ENCODE measurements at places on chromosomes 11 and 22.
A peak's percentile ranks its signal among the peaks of the same experiment; 100 is the strongest.

DNA sequence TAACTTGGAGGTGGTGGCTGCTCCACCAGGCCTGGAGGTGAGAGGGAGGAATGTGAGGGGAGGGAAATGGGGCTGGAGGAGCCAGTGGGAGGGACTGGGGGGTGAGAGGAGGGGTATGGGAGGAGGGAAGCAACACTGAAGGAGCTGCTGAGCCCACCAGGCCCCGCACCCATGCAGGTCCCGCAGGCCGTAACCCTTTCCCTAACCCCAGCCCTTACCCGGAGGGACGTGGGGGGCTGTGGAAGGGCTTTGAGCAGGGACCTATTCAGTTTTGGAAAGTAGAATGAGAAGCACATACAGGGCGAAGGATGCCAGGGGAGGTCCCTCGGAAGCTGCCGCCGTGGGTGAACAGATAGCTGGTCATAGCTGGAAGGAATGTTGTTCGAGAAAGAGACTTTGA, 33.9 kb upstream of the CRYBB3 start:
- DNase-seq, result no peak

DNA sequence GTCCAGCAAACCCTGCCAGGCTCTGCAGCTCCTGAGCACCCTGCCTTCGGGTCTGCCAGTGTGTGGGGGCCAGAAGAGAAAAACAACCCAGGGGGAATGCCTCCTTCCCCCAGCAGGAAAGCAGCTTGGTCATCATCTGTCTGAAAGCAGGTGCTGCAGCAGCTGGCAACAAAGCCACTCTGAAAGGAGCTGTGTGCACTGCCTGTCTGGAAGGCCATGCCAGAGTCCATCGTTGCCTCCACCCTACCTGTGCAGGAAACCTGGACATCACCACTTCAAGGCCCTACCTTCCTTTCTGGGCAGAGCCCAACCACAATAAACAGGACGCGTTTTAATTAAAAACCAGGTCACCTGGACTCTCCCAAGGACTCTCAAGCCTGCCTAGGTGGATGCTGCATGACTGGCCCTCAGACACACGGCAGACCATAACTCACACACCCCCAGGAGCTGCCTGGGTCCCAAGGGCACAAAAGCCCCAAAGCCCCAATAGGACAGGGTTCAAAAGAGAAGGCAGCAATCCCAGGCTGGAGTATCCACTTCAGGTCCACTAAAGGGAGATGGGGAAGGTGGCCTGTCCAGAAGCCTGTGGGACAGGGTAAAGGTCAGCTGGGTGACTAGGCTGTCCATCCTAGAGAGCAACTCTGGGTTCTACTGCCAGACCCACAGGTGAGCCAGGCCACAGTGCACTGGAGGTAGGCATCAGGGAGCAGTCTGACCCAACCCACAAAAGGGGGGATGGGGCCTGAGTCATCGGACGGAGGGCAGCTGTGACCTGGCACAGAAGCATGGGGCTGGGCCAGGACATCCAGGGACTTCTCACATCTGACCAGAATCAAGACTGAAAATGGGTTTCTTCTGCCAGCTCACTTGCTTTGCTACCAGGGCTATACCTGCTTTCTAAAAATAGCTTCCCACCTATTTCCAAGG, 6.1 kb downstream of the GNB1L start:
- no peak for DNase-seq

DNA sequence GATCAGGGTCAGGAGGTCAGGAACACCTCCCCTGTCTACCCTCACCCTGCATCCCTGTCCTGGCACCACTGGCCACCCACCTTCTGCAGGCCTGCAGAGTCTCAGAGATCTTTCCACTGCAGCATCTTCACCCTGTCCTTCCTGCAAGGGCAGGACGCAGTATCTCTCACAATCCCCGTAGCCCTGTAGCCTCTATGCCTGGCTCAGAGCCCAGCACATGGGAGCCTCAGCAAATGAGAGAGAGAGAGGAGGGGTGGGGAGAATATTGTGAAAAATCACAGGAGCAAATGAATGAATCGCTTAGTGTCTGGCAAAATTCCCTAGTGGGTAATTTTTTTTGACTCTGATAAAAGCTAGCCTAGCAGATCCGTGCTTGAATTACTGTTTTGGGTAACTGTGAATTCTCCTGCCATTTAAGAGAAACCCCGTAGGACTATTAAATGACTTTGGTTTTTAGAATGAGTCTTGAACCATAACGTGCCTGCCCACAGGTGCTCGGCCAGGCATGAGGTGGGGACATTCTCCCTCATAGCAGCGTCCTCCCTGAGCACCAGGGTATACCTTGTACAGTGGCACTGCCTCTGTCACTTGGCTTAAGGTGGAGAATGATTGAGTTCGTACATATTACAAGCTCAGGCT, 91.5 kb downstream of the MORC2 start:
- no peak for DNase-seq

- no peak for DNase-seq
Measured at GRCh38 chr11:75249704-75250103, 9.1 kb downstream of the TPBGL start.

- no peak for DNase-seq
Measured at GRCh38 chr11:43558146-43558545, 122.4 kb upstream of the HSD17B12 start.

- DNase-seq, result no peak
Measured at GRCh38 chr11:93054881-93055280, 85.4 kb downstream of the MTNR1B start.

DNA sequence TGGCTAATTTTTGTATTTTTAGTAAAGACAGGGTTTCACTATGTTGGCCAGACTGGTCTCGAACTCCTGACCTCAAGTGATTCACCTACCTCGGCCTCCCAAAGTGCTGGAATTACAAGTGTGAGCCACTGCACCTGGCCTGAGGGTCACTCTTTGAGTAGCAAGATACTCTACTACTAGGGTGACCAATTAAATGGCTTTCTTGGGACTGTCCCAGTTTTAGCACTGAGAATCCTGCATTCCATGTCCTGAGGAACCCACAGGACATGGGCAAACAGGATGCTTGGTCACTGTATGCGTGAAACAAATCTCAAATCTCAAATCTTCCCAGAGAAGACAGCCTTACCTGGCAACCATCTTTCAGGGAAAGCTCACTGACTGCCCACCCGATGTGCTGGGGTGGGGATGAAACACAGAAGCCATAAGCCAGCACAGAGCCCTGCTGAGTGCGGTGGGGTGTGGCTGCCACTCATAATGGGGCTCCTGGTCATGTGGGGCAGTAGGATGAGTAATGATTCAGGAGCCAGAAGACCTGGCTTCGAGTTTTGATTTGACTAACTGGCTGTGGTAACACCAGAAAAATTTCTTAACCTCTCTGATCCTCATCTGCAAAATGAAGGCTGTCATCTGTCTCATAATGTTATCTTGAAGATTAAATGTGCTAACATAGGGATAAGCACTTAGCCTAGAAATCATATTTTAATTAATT, 11.5 kb downstream of the CLMP start:
- no peak for DNase-seq

GRCh38 chr11:104796301-104796700, 102.0 kb downstream of the CASP12 start:
- no peak for DNase-seq

- DNase-seq, result no peak
Measured at GRCh38 chr11:96827164-96827563, 437.4 kb downstream of the JRKL start.

GRCh38 chr11:132999031-132999430, 533.3 kb downstream of the OPCML start:
- DNase-seq, result no peak

GRCh38 chr22:30425616-30426387, at the start of gene MTFP1:
Gene MTFP1, plus strand, starts transcription at chr22:30425768. Its CDS starts 112 bp downstream, at chr22:30425880.
- peak; percentile 32 for DNase-seq

GRCh38 chr22:23033116-23033905, 37.0 kb upstream of the GNAZ start:
- no peak for DNase-seq

DNA sequence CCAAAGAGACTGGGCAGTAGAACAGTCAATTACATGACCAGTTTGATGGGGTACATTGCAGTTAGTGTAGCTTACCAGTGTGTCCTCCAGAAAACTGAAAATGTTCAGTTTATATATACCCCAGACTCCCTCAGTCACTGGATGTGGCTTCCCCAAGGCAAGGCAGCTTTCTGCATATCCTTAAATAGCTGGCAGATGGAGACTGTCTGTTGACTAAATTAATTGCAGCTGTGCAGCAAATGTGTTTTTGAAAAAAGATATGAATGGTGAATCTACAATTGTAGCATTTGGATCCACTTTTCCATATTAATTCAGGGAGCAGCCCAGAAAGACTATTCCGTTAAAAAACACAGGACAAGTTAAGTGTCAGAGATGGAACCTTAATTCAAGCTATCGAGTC, 565.1 kb upstream of the CCDC179 start:
- no peak for DNase-seq

All from activated naive CD4-positive, alpha-beta T cell (primary cell).